NCI-H446 (cell line): ENCODE measurements at places on chromosomes 6 and 20.

GRCh38 chr6:46042355-46042999 is 26.8 kb upstream of the CLIC5 start:
- DNase-seq = peak; percentile 3

DNA sequence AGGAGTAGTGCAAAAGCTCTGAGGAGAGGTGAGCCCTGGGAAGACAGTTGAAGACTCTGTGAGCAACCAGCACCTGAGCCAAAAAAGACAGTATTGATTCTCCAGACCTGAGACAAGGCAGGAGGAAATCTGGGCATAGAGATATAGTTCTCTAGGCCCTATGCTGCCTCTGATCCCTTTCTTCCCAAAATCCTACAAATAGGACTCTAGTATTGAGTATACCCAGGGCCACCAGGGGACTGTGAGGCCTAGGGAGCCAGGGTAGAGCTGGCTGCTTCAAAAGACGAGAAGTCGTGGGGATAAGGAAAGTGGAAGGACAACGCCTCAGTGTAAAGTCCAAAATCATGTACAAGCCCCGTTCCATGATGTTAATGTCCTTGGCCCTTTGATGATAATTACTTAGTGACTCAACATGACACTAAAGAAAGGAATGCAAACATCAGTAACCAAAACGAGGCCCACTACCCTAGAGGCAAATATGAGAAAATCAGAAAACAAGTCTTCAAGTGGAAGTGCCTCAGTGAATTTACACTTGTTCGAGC is 197.3 kb upstream of the PROKR2 start:
- no peak for DNase-seq

- DNase-seq = no peak
Measured at GRCh38 chr6:127811900-127812570, 88.8 kb downstream of the THEMIS start.

DNA sequence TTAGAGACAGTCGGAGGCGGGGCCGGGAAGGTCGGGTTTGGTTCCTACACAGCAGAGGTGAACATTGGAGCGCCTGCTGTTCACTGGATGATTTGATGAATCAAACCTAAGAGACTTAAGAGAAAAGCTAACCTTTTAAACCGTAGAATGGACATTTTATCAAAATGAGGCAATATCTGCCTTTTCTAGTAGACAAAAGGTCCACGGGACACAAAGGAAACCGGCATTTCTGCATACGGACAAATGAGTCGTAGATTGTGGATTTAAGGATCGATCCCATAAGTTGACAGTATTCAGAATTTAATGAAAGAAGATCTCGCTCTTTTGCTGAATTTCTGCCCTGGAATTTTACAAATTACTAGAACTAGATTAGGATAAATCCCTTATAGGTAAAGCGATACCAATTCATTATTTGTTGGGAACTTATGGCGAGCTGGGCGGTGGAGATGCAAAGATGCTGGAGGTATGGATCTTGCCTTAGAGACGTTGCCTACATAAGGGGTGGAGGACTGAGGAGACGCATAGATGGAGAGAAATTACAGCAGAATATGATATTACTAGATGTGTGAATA is 400 bp downstream of the PAK1IP1 start:
- no peak for DNase-seq

- DNase-seq = no peak
Measured at GRCh38 chr20:3044336-3044965, 1.0 kb downstream of the GNRH2 start.

DNA sequence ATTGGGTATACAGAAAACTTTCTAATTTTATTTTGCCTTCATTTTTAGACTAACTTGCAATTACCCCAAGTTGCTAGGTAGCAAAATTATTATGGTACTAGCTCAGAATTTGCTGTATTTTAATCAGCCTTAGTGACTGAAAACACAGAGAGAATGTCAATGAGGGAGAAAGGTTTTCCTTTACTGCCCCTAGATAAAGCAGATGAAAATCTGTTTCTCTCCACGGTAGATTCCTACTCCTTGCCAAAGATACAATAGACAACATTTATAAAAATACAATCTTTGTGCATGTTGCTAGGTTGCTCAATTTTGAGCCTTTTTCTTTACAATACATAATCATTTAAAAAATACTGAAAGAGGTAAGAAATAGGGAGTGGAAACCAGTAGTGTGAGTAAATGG is 222.2 kb downstream of the BCKDHB start:
- DNase-seq = no peak

DNA sequence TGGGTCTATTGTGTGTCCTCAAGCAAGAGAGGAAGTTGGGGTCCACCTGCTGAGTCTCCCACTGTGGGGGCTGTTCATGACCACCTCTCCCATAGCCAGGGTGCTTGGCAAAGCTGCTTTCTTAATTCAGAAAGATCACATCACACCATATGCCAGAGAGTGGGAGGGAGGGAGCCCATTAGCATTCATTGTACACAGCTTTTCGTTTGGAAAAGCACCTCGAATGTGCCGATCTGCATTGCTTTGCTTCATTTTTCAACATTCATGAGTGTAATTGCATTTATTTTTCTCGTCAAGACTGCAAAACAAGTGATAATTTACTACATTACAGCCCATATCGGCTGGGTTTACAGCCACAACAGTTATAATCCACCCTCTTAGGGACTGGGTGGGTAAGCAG is 327.3 kb downstream of the PTPRT start:
- no peak for DNase-seq

DNA sequence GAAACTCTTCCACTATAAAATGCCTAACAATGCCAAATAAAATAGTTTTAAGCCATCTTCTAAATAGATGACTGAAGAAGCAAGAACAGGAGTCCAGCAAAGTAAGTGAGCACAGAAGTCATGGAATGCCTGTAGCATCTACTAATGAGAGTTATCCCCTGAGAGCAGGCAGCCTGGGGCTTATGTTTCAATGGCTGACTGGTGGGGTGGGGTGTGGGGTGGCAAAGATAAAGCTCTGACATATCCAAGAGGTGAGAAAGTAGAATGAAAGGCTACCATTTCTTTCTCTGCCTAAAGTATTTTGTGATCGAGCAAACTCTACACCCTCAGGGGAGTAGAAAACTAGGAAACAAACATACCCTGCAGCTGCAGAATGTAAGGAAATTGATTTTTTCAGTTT is 348.8 kb downstream of the TFAP2B start:
- no peak for DNase-seq

DNA sequence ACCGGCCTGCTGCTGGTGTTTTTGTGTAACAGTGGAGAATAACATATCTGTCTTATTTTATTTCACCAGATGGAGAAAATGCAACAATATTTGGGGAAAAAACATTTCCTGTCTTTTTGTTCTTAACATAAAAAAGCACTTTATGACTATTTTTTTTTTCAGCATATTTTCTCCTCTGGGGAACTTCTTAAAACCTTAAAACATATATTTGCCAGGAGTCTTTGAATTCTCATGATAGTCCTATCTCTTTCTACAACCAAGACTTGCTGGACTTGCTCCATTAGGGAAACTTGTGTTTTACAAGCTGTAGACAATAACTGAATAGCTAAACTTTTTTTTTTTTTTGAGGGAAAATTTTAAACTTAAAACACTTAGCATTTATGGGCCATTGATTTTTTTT is 98.6 kb upstream of the PRDM1 start:
- DNase-seq = no peak

DNA sequence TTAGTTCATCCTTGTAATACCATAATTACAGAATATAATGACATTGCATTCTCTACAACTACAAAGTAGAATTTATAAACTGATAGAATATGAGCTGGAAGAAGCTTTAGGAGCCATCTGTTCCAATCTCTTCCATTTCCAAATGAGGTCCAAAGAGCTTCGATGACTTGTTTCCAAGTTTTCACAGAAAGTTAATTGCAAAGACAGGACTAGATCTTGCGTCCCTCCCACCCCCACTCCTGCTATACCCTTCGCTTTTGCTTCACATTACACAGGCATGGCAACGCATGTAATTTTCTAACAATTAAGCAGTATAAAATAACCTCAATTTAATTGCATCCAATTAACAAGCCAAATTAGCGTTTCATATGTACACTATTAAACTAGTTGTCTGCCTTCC is 7.0 kb downstream of the HIVEP2 start:
- DNase-seq = no peak

DNA sequence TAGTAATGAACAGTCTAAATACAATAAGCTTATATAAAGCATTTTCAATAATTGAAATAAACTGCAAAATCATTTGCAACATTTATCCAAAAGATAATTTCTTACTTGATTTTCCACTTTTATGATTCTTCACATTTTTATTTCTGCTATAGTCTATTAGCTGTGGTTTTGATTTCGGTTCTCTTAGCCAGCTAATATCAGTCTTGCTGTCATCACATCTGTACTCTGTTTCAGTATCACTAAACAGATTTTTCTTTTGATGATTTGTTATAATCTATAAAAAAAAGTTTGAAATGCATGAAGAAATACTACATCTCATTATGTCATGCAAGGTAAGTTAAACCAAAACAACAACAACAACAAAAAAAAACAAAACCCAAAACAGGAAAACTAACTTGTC is 53.2 kb downstream of the SYCP2 start:
- DNase-seq = no peak

DNA sequence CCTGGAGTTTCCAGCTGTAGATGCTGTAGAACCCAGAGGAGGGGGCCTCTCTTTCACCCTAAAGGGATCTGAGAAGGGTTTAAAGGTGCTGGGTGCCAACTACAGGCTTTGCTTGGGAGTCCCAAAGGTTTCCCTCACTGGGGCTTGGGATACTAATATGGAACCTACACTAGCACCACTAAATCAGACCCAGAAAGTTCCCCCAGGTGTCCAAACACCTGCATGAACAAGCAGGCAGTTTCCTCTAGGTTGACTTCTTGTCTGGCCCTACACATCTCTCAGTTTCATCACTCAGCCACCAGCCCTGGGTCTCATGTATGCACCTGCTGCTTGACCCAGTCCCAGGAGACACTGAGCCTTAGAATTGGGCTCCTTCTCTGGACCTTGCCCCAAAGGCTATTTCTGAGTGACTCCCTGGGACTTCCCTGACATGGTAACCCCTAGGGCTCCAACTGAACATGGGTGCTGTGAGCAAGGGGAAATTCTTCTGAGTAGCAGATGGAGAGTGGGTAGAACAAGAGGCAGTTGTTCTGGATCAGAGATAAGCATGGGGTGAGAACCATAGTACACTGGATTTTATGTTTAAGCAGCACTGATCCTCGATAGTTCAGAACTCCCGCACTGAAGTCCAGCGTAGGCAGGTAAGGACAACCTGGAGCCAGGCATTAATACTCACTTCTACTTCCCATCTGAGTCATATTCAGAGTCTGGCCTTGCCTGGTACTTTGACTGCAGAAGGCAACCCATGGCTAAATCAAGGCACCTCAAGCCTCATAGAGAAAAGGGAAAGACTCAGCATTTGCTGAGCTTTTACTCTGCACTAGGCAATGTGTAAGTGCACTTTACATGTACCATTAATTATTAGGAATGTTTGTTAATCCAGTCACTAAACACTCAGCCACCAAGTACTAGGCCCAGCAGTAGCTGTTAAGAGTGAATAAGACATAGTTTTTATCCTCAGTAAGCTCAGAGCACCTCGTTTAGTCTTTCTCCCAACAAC is 16.8 kb downstream of the BCL2L1 start:
- no peak for DNase-seq
